ENCODE measurements at places on chromosomes 1 and 21. TPM values are rescaled to one million over a fixed set of nuclear protein-coding genes. Genes with fewer than 3 reads are reported as not detected.

Gene FBXO44
- 20.4 TPM for total RNA-seq

Gene MCOLN3
- total RNA-seq, result 0.61 TPM

Gene NUDT4B
- 19.1 TPM for total RNA-seq

Gene LMOD1
- 64.3 TPM for total RNA-seq

Gene VWA5B1
- total RNA-seq, result not detected

Gene CITED4
- total RNA-seq, result 20.9 TPM

Gene SETD4
- total RNA-seq, result 12.0 TPM

DNA sequence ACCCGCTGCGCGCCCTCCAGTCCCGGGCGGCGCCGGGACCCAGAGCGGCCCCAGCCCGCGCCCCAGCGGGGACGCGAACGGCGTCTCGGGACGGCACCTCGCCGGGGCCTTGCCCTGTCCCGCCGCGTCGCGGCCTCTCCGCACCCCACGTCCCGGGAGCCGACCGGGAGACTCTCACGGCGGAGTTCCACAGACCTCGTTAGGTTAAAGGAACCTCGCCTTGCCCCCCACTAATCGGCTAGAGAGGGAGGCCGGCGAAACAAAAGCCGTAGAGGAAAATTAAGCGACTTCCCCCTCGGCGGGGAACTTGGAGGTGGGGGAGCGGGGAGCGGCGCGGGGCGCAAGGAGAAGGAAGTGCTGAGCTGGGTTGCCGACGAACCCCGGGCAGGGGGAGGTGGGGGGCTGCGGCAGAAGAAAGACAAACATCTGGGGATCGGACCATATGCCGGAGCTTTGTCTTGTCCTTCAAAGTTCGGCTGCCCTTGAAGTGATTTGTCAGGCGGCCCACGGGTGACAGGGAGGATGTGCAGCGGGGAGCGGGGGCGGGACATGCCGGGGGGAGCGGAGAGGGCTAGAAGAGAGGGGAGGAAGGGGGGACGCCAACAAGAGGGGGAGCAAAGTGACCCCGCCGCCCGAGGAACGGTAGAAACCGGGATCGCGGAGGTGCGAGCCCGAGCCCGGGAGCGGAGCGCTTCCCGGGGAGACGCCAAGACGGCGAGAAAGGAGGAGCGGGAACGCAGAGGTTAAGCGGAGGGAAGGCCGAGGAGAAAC, 120.0 kb upstream of the RRP15 start:
- DNase-seq, result no peak

- DNase-seq, result no peak
These were observed 31.4 kb upstream of the TMEM61 start for GRCh38 chr1:54949053-54949452.

DNA sequence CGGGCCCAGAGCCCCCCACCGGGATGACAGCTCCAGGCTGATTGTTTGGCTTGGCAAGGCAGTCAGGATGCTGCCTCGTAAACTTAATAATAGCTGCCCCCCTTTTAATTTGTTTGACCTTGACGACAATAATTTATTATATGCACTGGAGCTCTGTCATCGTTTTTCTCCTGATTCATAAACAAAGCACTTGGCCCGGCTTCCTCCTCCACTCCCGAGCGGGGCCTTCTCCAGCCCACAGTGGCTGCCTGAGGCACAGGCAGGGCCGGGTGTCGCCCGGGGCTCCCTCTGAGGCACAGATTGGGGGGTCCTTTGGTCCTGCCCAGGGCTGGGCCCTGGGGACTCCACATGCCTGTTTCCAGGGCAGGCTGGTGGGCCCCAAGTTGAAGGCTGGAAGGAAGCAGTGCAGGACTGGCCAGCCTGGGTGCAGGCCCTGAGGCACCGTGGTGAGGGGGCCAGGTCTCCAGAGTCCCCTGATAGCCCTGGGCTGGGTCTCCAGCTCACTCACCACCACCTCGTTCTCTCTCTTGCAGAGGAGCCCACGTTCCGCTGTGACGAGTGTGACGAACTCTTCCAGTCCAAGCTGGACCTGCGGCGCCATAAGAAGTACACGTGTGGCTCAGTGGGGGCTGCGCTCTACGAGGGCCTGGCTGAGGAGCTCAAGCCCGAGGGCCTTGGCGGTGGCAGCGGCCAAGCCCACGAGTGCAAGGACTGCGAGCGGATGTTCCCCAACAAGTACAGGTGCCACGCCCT, 52.0 kb upstream of the ARHGEF16 start:
- DNase-seq, result no peak

- DNase-seq, result no peak
These were observed 351.5 kb downstream of the USP25 start for GRCh38 chr21:16081304-16081703.

DNA sequence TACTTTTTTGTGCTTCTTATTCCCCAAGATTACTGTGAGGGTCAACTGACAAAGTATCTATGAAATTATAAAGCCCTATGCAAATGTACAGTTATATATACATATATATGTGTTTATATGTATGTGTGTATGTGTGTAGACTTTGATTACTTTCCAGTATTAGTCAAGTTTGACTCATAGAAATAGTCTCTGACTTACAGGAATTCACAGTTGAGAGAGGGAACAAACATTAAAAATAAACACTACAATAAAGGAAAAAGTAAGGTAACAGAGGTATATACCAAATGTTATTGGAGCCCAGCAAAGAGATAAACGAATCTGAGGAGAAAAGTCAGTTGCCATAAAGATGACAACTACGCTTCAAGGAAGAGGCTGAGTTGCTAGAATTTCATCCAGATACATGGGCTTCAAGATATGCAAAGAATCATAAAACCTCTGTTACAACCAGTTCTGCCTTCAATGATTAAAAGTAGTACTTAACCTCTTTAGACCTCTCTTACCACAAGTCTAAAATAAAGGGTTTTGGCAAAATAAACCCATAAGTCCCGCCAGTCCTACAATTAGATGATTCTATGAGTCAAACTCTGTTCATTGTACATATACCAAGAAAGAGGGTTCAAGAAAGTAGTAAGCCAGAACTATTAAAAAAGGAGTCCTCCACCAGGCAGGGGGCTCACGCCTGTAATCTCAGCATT, 7.2 kb downstream of the IFT25 start:
- DNase-seq, result no peak

GRCh38 chr1:162206749-162207635, 137.5 kb downstream of the NOS1AP start:
- DNase-seq, result no peak

GRCh38 chr1:57866998-57867397, 443.1 kb upstream of the DAB1 start:
- DNase-seq, result no peak

- DNase-seq, result no peak
These were observed 301.2 kb upstream of the ADGRL2 start for GRCh38 chr1:81499487-81499886.

DNA sequence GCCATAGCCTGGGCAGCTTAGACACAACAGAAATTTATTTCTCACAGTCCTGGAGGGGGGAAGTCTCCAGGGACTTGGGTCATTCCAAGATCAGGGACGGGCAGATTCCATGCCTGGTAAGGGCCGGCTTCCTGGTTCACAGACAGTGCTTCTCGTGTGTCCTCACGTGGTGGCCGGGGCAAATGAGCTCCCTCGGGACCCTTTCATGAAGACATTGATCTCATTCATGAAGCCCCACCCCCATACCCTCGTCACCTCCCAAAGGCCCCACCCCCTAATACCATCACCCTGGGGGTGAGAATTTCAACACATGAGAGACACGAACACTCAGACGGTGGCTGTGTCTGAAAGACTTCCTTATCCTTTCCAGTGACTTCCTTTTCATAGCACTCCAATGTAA, 51.5 kb downstream of the ACOT7 start:
- DNase-seq, result no peak

GRCh38 chr21:38849776-38850175, 44.0 kb downstream of the ETS2 start:
- DNase-seq, result no peak

GRCh38 chr1:66352792-66353191, 181.2 kb upstream of the SGIP1 start:
- no peak for DNase-seq

GRCh38 chr1:24096009-24096738, 15.8 kb downstream of the MYOM3 start:
- no peak for DNase-seq

DNA sequence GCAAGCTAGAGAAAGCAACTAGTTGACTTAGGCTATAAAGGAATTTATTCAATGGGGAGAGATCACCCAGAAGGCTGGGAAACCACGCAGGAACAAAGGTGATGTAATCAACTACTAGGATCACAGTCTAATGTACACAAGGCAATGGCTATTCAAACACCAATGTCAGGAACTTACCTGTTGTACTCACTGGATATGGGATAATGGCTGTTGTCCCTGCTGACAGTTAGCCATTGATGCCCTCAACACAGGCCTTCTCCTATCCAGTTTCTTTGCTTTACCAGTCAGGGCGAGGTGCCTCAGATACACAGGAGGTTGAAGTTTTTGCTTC, 32.3 kb downstream of the C21orf91 start:
- DNase-seq, result no peak

All from esophagus squamous epithelium (tissue), 5 donors.